Bronchial epithelial cell (primary cell): ENCODE measurements at places on chromosomes 6 and 20.

DNA sequence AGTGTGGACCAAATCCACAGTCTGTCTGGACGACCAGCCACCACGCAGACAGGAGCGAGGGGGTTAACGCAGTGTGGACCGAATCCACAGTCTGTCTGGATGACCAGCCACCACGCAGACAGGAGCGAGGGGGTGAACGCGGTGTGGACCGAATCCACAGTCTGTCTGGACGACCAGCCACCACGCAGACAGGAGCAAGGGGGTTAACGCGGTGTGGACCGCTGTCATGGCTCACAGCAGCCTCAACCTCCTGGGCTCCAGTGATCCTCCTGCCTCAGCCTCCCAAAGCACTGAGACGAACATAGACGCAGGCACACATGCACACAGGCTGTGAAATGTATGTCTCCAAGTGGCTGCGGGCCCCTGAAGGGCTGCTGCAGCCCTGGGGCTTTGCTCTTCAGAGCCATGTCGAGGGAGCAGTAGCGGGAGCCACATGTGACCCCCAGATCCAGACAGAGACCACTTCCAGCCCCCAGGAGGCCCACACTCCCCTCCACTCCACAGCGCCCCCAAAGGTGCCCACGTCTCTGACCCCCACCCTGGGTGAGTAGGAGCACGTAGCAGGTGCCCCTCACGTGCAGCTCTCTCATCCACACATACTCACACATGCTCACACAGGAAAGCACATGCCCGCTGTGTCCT lies 98.1 kb downstream of the YTHDF1 start:
- DNase-seq, result no peak

- peak; percentile 29 for DNase-seq
These were observed 45.3 kb upstream of the SMIM8 start for GRCh38 chr6:87277123-87277522.

DNA sequence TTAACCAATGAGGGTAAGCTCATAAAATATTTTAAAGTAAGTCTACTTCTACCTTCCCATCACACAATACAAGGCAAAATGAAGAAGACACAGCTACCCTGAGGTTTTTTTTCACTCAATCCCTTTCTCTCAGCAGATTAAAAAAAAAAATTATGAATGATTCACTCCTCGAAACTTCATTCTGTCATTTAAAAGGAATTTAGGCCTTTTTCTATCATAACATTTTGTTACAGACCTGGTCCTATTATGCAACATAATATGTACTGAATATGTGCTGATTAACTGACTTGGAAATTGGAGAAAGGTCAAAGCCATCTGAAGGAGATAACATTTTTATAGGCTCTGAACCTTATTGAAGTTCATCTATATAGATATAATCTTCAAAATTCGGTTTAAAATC lies 45.5 kb downstream of the PRL start:
- peak; percentile 85 for DNase-seq

DNA sequence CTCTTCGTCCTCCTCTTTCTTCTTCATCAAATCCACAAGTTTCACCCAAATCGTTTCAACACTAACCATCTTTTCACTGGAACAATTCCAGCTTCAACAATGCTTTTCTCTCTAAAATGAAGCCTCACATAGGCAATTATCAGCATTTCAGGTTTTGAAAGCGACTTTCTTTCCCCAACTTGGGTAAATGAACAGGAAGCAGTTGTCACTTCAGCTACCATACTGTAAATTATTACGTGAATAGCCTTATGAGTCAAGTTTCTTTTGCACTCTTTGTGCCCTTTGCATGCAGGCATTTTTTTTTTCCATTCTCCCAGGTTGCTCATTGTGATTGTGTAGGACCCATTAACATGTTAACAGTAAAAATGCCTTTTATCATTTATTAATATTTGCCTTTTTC lies 121.7 kb upstream of the BTBD3 start:
- DNase-seq, result no peak

GRCh38 chr6:20207088-20207418 lies 5.2 kb downstream of the MBOAT1 start:
- no peak for DNase-seq

DNA sequence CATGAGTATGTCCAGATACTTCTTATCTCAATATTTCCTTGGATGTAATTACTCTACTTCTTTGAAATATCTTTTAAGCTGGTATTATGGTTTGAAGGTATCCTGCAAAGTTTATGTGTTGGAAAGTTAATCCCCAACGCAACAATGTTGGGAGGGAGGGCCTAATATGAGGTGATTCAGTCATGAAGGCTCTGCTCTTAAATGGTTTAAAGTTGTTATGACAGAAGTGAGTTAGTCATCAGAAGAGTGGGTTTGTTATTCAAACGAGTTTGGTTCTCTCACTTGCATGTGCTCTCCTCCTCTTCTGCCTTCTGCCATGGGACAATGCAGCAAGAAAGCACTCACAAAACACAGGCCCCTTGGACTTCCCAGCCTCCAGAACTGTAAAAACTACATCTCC lies 176.3 kb downstream of the KCNQ5 start:
- DNase-seq, result peak; percentile 81

GRCh38 chr6:113668641-113669408 lies 188.3 kb upstream of the MARCKS start:
- no peak for DNase-seq

- DNase-seq, result peak; percentile 79
These were observed 46.1 kb downstream of the RAB44 start for GRCh38 chr6:36743538-36744303.

DNA sequence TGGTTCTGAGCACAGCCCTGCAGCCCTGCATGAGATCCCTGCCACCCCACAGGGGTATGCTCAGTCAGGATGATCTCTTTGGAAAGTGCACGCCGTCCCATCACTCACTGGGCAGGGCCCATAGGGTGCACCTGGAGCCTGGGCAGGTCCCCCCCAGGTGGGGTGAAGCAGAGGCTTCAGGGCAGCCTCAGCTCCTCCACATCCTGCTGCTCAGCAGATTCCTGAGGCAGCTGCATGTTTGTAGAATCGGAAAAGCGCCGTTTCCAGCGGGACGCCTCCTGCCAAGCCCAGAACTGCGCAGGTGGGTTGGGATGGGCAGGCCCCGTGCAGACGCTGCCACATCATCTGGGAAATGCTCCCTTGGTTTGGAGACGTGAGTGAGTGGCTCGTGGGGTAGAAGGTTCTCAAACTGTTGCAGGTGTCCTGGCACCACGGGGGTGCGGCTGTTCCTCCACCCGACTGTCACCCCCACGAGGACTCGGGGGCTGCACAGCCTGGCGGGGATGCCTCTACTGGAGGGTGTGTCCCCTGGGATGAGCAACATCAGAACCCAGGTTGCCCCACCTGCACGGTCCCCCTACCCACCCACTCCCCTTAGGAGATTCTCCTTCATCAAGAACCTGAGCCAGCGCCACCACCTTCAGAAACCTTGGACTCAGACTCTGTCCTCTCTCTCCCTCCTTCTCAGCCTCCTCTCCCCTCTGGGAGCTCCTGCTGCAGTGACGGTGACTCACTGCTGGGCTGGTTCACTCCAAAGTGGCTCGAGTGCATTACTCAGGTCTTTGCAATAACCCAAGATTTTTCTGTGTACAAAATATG lies 334.1 kb downstream of the TAF4 start:
- DNase-seq, result peak; percentile 14

- DNase-seq, result no peak
These were observed 104.2 kb upstream of the MLN start for GRCh38 chr6:33908025-33908424.

DNA sequence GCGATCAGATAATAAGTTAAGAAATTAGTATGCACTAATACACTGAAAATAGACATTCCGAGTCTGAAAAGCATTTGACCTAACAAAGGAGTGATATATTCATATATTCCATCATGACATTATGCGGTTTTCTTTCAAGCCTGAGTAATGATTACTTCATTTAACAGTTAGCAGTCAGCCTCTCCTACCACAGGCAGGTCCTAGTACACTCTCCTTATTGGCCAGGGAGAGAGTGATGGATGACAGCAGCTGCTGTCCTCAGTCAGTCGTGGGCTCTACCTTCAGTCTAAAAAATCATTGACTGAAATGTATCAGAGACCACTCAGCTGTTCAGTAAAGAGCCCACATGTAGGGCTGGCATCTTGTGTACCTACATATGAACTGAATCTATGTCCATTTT lies 33.2 kb upstream of the VGLL2 start:
- no peak for DNase-seq

GRCh38 chr6:149320796-149321195 lies 3.3 kb downstream of the TAB2 start:
- no peak for DNase-seq

DNA sequence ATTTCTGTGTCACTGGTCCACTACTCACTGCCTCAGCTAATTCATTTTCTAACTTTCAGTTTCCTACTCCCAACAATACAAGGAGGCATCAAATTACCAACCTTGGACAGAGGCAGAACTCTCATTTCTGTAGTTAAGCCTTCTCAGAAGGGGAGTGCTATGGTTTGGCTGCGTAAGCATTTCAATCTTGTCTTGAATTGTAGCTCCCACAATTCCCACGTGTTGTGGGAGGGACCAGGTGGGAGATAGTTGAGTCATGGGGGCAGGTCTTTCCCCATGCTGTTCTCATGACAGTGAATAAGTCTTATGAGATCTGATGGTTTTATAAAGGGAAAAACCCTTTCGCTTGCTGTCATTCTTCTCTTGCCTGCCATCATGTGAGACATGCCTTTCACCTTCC lies 22.9 kb downstream of the HLA-DRA start:
- DNase-seq, result peak; percentile 20

DNA sequence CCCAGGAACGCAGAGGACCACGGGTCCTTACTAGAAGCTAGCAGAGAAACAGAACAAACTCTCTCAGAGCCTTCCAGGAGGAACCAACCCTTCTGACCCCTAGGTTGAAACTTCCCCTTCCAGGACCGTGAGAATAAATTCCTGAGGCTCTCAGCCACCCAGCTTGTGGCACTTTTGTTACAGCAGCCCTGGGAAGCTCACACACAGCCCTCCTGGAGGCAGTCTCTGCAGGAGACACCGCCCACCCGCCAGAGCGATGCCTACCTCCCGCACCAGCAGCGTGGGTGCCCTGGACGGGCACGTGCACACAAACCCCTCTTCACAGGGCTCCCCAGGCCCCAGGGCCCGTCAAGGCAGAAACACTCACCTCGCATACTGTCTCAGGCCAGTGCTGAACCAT lies 4.2 kb downstream of the RNASET2 start:
- DNase-seq, result no peak

GRCh38 chr20:51828762-51829161 lies 26.4 kb upstream of the SALL4 start:
- no peak for DNase-seq

- DNase-seq, result no peak
These were observed 45.6 kb downstream of the TGM2 start for GRCh38 chr20:38119446-38119845.

DNA sequence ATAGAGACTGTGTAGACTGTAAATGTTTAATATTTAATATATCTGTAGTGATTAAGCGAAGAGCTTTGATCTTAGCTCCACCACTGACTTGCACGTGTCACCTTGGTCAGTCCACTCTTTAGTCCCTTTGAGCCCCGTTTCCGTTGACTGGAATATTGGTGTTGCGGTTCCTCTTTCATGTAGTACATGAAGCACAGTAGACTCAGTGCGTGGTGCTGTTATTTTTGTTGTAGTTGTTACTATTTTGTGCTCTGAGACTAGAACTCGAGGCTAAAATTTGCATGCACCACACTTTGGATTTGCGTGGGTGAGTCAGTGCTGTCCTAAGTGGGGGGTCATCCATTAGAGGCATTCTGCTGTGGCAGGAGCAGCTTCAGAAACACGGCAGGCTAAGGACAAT lies 291.4 kb downstream of the QKI start:
- DNase-seq, result no peak

- peak; percentile 22 for DNase-seq
These were observed 5.6 kb downstream of the EEF1A1 start for GRCh38 chr6:73515204-73515655.

GRCh38 chr20:35305682-35306556 lies 13.7 kb upstream of the FAM83C start:
- DNase-seq, result peak; percentile 99

DNA sequence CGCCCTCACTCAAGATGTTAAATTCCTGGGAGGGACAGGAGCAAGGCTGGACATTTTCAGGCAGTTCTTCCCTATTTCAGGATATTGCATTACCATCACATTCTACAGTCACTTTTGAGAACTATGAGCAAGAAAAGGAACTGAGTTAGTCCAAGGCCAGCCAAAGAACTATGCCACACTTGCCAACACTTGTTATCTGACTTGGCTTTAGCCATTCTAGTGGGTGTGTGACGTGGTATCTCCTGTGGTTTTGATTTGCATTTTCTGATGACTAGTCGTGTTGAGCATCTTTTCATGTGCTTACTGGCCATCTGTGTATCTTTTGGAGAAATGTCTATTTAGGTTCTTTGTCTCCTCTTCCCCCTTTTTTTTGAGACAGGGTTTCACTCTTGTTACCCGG lies 12.0 kb downstream of the XRN2 start:
- DNase-seq, result peak; percentile 96

- no peak for DNase-seq
These were observed 122.4 kb upstream of the VGLL2 start for GRCh38 chr6:117142995-117143394.

- DNase-seq, result peak; percentile 31
These were observed 729 bp downstream of the ATG5 start for GRCh38 chr6:106324726-106325335.

DNA sequence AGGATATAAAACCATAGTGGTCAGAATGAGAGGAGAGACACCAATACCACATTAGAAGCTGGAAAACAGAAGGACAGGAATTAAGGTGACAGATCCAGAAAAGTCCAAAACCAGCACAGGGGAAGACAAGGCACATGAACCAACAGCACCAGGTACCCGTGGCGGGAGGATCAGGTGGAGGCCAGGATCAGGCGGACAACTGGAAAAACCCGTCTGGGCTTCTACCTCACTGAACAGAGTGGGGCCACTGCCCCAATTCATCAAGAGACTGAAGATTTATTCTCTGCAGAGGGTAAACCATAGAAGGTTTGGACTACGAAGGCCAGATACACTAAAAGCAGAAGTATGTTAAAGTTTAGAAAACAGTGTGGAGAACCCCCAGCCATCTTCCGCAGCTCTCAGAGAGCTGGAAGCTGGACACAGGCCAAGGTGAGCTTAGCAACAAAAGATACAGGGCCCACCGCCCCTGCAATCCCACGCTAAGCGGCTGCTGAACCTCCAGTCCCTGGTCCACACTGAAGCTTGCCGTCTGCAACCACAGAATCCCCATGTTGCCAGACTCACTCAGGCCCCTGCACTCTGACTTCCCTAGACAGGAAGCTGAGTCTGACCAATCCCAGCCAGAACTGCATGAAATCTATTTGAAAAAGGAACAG lies 29.9 kb downstream of the ABHD12 start:
- DNase-seq, result no peak

- DNase-seq, result no peak
These were observed 10.6 kb downstream of the PGK2 start for GRCh38 chr6:49776444-49776843.
